Fibroblast of mammary gland (primary cell): ENCODE measurements at places on chromosomes 5 and 9.

GRCh38 chr9:93955981-93956784 is 1.0 kb upstream of the BARX1 start:
- no peak for DNase-seq

GRCh38 chr9:32665101-32665500 is 29.6 kb upstream of the TAF1L start:
- peak; percentile 81 for DNase-seq

DNA sequence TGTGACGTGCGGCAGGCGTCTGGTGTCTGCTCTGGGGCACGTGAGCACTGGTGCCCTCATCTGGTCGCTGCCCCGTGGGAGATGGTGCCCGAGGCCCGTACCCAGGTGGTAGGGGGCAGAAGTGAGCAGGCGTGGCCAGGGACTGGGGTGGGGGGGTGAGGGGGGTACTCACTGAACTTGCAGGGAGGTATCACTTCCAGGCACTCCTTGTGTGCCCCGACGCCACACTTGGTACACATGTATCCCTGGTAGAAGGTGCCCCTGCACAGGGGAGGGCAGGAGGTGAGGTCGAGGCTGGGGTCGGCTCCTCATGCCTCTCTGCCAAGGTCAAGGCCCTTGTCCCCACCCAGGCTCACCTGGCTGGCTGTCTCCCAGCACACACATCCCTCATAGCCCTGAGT is 45.2 kb upstream of the SARDH start:
- no peak for DNase-seq

DNA sequence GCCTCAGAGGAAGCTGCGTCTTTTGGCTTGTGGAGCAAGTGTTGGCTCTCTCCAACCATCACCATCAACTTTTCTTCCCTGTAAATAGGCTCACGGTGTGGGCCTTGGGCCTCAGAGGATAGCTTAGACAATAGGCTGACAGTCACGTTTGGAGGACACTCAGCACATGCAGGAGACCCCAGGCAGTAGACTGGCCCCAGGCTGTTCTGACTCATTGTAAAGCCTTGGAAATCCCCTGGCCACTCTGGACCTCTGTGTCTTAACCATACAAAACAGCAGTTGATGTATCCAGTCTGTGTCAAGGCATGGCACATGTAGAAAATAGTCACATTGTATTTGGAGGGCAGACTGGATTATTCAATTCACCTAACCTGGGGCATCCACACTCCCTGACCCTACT is 18.6 kb downstream of the CD74 start:
- DNase-seq: no peak
